ENCODE measurements at places on chromosomes 6 and 20.

- no peak for DNase-seq
Observed at GRCh38 chr20:33871362-33871761, 60.2 kb downstream of the CHMP4B start.

- DNase-seq: no peak
Observed at GRCh38 chr6:109458774-109459531, 3.4 kb upstream of the MICAL1 start.

DNA sequence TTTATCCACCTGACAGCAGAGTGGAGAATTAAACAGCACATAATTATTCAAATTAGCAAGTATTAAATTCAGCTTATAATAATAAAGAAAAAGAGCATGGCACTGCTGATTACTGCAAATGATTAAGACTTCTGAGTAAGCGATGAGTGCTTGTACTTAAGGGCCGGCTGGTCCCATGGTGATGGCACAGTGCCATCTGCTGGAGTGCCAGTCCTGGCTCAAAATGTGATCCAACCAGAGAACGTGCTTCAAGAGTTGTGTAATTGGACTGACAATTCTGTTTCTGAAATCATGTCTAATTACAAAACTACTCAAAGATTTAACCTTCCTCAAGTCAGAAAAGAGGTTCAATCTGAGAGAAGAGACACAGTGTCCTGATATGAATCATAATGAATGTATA lies 181.6 kb upstream of the RGS17 start:
- peak; percentile 36 for DNase-seq

DNA sequence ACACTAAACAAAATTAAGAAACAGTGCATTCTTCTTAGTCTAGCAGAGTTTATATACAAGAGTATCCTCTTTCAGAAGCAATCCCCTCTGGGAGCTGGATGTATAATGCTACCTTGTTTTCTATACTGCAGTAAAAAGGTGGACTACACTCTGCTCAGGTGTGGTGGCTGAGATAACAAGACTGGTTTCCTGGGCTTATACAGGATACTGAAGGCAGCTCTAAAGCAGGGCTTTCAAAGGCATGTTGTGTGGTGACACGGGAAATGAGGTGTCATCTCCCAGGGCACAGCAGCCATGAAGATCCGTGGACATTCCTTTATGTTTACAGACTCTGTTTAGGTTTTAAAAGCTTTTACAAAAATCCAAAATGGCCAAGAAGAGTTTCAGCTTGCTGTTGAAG lies 136.7 kb downstream of the MAP3K4 start:
- no peak for DNase-seq

GRCh38 chr6:151025076-151025475 lies 159.6 kb downstream of the MTHFD1L start:
- no peak for DNase-seq

- DNase-seq: no peak
Observed at GRCh38 chr6:26163427-26164119, 76.3 kb downstream of the HFE start.

GRCh38 chr6:33200219-33201146 lies at the start of the genes RXRB and SLC39A7:
TSS of gene RXRB (minus strand) at chr6:33200665. CDS start at chr6:33200476, 189 bp downstream.
TSS of gene SLC39A7 (plus strand) at chr6:33200867. CDS start at chr6:33201246, 379 bp downstream.
- peak; percentile 100 for DNase-seq

- DNase-seq: no peak
Observed at GRCh38 chr6:22666586-22666985, 97.2 kb downstream of the HDGFL1 start.

DNA sequence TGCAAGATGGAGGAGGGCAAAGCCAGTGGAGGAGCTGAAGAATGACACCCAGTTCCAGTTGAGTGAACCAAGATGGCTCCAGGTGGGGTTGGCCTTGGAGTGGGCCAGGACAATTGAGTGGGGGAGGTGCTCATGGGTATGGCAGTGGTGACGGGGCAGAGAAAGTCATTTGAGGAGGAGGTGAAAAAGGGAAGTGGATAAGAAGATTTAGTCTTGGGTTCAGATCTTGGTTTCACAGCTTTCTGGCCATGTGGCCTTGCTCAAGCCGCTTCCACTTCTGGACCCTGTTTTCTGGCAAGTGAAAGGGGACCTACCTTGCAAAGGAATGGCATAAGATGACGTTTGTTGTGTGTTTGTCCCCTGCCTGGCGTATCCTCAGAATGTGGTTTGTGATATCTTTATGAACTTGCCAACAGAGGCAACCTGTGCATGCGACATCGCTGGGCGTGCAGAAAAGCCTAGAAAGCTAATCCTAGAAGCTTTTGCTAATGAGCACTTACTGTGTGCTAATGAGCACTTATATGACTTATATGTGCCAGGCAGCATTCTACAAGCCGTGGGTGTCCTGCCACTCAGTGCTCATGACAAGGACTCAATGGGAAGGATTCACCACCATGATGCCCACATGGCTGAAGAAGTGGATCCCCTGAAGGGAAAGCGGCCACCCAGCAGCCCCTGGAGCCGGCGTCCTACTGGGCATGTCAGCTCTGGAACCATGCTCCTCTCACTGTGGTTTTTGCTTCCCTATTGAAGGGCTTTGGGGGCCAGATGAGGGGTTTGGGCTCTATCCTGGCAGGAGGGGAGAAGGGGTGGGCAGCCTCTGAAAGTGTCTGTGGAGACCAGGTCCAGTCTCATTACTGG lies 23.6 kb upstream of the STX16 start:
- DNase-seq: no peak

GRCh38 chr20:49279677-49280462 lies 2.0 kb upstream of the ZNFX1 start:
- no peak for DNase-seq

Measured in smooth muscle cell of the brain vasculature (primary cell).